Diencephalon (tissue), 1 donor: ENCODE measurements at places on chromosomes 2 and 18. TPM values are rescaled to one million over a fixed set of nuclear protein-coding genes. Genes with fewer than 3 reads are reported as not detected.

CTNNA2 gene
- 291 TPM for total RNA-seq

TUBA4B gene
- 1.2 TPM for total RNA-seq

VWA3B gene
- 2.8 TPM for total RNA-seq

CYB5A gene
- 23.5 TPM for total RNA-seq

ST8SIA5 gene
- 7.8 TPM for total RNA-seq

PPP1R1C gene
- 3.9 TPM for total RNA-seq
